ENCODE measurements at places on chromosomes 7 and 10.

GRCh38 chr10:132534391-132535064 is 3.1 kb upstream of the INPP5A start:
- no peak for DNase-seq

DNA sequence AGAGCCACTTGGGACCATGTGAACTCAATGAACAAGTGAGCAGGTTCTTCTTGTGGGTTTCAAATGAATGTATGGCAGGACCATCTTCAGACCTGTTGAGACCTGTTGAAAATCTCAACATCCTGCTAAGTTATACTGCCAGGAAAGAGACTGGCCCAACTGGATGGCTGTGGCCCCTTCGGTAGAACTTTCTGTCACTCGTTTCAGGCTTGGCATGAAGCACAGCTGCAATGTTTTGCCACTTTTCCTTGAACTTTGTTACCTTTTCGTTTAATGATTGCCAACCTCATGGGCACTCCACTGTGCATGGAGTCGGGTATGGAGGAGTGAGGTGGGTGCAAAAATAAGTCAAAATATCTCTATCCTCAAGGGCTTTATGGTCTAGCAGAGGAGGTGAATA is 36.7 kb upstream of the SLC35B4 start:
- no peak for DNase-seq

DNA sequence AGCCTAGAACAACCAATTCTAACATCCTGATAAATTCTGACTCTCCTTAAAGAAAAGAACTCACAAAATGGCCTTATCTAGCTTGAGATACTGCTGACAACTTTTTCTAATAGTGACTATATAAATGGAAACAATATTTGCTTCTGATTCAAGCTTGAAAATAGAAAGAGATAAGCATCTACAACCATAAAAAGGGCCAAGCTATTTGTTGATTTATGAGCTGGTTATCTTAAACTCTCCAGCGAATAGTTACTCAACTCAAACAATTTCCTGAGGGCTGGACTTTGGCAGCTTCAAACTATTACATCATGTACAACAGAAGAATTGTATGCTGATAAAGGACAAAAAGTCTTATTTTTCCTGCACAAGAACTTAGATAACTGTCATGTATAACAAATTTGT is 4.6 kb downstream of the USP54 start:
- DNase-seq, result no peak

DNA sequence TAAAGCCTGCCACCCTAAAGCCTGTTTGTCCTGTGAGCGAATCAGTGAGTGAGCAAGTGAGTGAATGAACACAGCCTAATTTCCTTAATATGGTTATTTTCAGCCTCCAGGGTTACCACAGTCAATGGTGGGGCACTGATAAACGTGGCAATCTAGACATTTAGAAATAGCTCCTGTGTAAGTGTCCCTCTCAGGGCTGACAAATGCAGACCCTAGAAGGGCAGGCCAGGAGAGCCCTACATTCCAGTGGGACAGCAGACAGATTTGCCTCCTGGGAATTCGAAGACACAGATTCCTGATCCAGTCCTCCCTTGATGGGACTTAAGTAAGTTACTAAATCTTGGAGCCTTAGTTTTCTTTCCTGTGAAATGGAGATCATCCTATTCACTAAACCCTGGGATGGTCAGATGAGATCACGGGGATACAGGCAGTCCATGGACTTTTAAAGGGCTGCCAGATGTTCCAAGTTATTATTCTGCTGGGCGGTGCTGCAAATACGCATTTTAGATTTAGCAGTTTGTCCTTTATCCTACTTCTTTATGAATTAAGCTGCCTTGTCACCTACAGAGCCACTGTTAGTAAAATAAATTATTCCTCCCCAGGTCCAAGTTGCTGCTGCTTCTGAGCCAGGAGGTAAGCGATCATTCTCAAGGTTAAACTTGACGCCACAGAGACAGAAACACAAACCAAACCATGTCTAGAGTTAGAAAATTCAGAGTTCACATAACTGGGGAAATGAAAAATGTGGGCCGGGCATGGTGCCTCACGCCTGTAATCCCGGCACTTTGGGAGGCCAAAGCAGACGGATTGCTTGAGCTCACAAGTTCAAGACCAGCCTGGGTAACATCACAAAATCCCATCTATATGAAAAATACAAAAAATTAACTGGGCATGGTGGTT is 54.8 kb upstream of the TM9SF3 start:
- DNase-seq, result no peak

GRCh38 chr7:108770981-108771745 is 201.5 kb downstream of the DNAJB9 start:
- no peak for DNase-seq

GRCh38 chr7:123271231-123271630 is 71.5 kb upstream of the SLC13A1 start:
- DNase-seq, result no peak

GRCh38 chr7:84249656-84250055 is 55.1 kb upstream of the SEMA3A start:
- no peak for DNase-seq

DNA sequence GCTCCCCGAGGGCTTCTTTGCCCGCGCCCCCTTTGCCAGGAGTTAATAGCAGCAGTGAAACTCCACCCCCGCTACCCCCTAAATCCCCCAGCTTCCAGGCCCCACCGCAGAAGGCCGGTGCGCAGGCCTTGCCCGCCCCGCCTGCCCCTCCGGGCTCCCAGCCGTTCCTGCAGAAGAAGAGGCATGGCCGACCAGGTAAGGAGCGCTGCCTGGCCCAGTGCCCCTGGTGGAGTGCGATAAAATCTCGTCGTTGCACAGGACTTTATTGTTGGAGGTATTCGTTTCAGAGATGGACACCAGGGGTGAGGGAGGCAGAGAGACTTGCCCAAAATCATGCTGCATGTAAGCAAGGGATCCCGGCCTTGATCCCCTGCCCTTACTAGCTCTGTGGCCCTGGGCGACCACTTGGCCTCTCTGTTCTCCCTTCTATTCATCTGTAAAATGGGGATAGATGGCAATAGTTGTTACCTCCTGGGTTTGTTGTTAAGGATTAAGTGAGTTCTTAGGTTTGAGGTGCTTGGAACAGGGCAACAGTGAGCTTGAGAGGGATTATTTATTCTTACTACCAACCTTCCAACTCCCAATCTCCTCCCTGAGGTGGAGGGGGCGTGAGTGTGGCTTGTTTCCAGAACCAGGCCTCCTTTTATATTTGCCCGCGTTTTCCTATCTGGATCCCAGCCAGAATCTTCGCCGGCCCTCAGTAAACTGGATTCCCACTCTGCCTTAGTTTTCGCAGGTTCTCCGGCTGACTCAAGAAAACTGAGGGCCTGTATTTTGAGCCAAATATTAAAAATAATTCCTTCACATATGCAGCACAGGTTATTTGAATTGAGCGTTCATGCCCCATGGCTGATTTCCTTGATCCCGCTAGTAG is 78.3 kb downstream of the WIPF3 start:
- DNase-seq, result no peak

GRCh38 chr10:124302951-124303505 is 115.7 kb downstream of the OAT start:
- no peak for DNase-seq

DNA sequence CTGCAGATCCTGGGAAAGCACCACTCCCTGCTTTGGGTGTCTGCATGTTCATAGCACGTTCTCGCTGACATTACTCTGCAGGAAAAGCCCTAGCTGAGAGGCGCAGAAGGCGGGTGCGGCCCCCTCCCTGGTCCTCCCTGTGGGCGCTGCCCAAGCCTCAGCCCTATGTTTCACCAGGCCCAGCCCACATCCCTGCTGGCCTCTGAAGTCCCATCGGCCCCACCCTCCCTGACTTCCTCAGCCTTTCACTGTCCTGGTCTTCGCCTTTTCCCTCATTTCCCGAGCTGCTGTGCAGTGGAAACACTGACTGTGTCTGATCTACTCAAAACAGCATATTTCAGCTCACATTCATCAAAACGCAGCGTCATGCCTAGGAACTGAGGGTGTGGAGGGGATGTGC is 36.3 kb upstream of the DIP2C start:
- no peak for DNase-seq

- no peak for DNase-seq
These were observed 98.5 kb downstream of the ST7 start for GRCh38 chr7:117051808-117052207.

DNA sequence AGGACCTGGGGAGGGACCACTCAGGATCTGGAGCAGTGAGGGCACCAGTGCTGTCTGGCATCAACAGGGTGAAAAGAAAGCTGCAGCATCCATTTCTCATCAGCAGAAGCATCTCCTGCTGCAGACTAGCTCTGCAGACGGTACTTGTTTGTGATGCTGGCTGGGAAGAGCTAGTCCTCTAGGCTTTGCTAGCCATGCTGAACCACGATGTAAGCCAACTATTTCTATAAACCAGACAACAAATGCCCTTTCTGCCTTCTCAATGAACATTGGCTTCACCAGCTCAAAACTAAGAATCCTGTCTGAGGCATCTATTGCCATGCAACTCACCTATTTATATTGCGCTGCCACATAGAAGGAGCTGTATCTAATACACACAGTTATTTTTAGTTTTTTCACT is 65.6 kb downstream of the CTTNBP2 start:
- DNase-seq, result no peak

- no peak for DNase-seq
These were observed 64.0 kb downstream of the AKR1E2 start for GRCh38 chr10:4889959-4890358.

GRCh38 chr10:99630433-99630832 is 10.2 kb upstream of the SLC25A28 start:
- DNase-seq, result no peak

DNA sequence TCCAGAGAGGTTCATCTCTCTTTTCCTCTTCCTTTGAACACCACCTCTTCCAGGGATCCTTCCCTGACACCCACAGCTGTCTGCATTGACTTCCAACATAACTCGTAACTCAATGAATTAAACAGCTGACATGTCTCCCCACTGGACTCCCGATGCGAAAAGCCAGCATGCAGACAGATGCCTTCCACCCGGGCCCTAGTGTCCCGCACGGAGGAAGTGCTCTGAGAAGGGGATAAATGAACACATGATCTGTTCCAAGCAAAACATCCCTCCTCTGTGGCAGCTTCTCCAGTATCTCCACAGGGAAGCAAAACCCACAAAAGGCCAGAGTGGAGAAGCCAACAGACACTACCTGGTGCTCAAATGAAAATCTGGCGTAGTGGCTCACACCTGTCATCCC is 28.3 kb downstream of the OGDHL start:
- no peak for DNase-seq

DNA sequence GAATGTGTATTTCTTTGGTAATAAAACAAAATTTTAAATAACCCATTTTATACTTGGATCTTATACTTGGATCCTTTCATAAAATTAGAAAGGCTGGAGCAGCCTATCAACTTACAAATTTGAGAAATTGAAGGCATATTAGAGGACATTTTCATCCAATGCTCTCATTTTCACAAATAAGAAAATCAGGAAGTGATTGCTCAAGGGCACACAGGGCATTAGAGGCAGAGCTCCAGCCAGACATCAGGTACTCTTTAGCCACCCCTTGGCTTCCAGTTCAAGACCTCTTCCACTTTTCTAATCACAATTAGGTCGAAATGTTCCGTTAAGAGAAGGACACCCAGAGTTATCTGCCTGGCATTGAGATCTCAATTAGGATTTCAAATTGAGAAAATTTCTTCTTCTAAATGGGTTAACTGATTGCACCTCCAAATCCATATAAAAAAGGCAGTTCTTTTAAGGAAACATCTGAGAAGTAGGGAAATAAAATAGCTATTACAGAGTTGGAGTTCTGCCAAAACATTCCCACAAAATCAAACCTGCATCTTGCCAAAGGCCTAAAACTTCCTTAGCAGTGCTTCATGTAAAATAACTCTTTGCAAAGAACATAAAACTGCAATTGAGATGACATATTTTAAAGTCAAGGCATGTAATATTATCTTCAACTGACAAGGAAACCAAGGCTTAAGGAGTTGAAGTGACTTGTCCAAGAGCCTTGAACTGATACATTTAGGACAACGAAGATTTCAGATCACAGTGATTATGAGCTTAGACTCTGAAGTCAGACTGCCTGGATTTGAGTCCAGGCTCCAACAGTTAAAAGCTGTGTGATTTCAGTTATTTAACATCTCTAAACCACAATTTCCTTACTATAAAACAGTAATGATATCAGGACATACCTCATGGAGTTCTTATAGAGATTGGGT is 2.4 kb downstream of the ACTA2 start:
- no peak for DNase-seq

GRCh38 chr7:100370303-100370702 is 3.0 kb upstream of the PILRA start:
- DNase-seq, result no peak

DNA sequence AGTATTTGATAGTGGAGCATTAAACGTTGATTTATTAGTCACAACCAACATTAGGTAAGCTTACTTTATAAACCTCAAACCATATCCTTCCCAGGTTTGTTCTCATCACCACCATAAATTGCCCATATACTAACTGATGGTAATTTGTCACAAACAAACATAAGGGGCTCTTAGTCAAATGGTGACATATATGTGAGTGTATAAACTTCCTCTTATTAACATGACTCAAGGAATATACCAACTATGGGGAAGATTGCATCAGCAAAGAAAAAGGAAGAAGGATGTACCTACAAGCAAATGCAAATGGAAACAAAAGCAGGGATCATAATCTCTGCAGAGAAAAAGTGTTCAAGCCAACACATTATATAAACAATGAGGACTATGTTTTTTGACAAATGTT is 418.2 kb upstream of the AKR1E2 start:
- peak; percentile 4 for DNase-seq

- no peak for DNase-seq
These were observed 85.9 kb downstream of the DLG5 start for GRCh38 chr10:77840636-77841035.

- no peak for DNase-seq
These were observed 8.3 kb downstream of the PSTK start for GRCh38 chr10:122988501-122988900.

DNA sequence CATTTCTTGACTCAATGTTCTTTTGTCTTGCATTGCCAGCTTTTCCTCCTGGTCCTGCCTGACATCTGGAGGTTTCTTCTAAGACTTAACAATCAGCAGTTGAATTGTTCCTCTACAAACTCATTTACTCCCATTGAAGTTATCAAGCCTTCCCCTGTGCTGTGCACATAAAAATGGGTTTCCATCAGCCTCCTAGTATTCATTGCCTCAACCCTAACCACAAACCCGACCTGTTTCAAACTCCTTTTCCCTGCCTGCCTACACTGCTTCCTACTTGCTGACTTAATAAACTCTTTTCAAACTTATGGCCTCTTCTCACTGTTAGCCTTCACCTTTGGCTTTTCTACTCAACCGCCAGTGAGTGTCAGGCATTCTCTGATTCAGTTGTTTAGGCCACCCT is 9.4 kb upstream of the CDK6 start:
- no peak for DNase-seq

- DNase-seq, result no peak
These were observed 20.2 kb upstream of the ZNF282 start for GRCh38 chr7:149175150-149175549.

DNA sequence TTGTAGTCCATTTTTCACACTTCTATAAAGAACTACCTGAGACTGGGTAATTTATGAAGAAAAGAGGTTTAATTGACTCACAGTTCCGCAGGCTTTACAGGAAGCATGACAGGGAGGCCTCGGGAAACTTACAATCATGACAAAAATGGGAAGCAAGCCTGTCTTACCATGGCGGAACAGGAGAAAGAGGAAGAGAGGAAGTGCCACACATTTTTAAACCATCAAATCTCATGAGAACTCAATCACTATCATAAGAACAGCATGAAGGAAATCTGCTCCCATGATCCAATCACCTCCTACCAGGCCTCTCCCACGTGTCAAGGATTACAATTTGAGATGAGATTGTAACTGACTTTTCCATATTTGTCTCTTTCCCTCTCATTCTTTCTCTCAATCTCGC is 9.3 kb upstream of the PNPLA8 start:
- no peak for DNase-seq
